ENCODE measurements at places on chromosomes 2 and 18. TPM values are rescaled to one million over a fixed set of nuclear protein-coding genes. Genes with fewer than 3 reads are reported as not detected.

The CCDC74B gene
- 3.2 TPM for total RNA-seq

The NTSR2 gene
- not detected for total RNA-seq

The EMX1 gene
- total RNA-seq = not detected

The KRTCAP3 gene
- 5.6 TPM for total RNA-seq

DNA sequence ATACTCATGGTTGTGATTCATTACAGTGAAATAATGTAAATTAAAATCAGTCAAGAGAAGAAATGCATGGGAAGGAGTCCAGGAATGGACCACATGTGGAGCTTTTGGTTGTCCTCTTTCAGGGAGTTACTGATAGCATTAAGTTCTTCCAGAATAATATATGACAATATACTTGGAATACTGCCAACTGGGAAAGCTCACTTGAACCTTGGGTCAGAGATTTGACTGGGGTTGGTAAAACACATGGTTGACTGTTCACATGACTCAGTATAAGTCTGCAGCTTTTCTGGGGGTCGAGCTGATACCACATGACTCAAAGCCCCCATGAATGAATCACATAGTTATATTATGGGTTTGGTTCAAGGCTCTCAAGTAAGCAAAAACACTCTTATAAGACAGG, 1109.0 kb upstream of the CHAC2 start:
- no peak overlapping the region for H3K4me3 ChIP-seq
- H3K27ac ChIP-seq = no peak overlapping the region
- DNase-seq = no peak
- H3K27me3 ChIP-seq = no peaks in the 10 kb centered on the region
- no peaks in the 10 kb centered on the region for H3K4me1 ChIP-seq
- H3K36me3 ChIP-seq = no peaks in the 10 kb centered on the region

DNA sequence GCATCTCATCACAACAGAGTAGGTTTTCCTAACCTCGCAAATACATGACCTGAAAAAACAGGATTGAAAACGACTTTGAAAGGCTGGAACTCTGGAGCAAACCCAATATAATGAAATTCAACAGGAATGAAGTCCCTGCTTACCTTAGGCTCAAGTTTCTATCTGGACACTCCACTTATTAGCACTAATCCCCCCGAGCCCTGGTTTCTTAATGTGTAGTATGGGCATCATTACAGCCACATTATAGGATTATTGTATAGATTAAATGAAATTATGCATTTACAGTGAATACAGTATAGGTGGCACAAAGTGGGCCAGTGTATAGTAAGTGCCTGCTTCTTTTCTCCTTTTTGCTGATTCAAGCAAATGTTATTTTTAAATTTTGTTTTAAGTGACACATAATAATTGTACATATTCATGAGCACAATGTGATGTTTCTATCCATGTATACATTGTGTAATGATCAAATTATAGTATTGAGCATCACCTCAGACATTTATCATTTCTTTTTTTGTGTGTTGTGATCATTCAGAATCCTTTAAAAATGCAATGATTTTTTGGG, 114.7 kb upstream of the THOC1 start:
- H3K27me3 ChIP-seq = peaks cover 23% of the 10 kb centered on the region
- no peaks in the 10 kb centered on the region for H3K4me1 ChIP-seq
- DNase-seq = no peak
- H3K36me3 ChIP-seq = no peaks in the 10 kb centered on the region

GRCh38 chr2:10931710-10932255, 20.0 kb downstream of the KCNF1 start:
- no peak overlapping the region for H3K4me3 ChIP-seq
- H3K27ac ChIP-seq = no peak overlapping the region
- peaks cover 20% of the 10 kb centered on the region for H3K27me3 ChIP-seq
- H3K36me3 ChIP-seq = no peaks in the 10 kb centered on the region

- DNase-seq = no peak
- no peak overlapping the region for H3K27ac ChIP-seq
- H3K4me3 ChIP-seq = no peak overlapping the region
- peaks cover 18% of the 10 kb centered on the region for H3K27me3 ChIP-seq
- H3K4me1 ChIP-seq = peaks cover 17% of the 10 kb centered on the region
- H3K36me3 ChIP-seq = peaks cover 9% of the 10 kb centered on the region
These were observed 15.7 kb upstream of the TRIB2 start for GRCh38 chr2:12700989-12701388.

DNA sequence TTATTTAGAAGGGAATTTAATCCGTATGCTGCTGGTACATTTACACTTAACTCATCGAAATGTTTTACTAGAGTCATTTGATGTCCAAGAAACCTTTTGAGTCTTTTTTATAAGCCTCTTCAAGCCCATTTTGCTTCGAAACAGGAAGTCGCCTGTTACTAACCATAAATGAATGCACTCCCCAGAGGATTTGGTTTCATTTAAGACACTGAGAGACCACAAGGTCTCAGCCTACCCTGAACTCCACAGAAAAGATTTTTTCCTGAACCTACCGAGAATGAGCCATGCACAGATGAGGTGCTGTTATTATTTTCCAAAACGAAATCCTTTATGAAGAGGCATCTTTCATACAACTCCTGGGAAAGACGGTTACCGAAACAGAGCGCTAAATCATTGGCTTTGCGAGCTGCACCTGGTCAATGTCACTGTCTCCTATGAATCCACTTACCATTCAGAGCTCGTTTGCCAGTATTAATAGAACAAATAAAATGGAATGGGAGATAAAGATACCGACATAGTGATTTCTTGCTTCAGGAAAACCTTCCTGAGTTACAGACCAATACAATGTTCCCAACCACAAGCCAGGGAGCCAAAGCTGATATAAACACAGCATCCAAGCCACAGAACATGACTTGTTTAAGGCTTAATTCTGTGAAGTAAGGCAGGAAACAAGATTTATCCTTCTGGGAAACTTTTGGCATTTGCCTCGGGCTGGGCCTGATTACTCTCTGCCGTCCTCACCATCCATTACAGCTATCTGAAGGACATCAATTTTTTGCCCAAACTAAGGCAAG, 382.1 kb downstream of the OSR1 start:
- H3K27me3 ChIP-seq = no peaks in the 10 kb centered on the region
- H3K4me1 ChIP-seq = no peaks in the 10 kb centered on the region
- no peak overlapping the region for H3K4me3 ChIP-seq
- H3K27ac ChIP-seq = no peak overlapping the region
- no peak for DNase-seq

GRCh38 chr2:73925033-73925704, 1.5 kb upstream of the DGUOK start:
- peaks cover 25% of the 10 kb centered on the region for H3K36me3 ChIP-seq
- H3K27ac ChIP-seq = no peak overlapping the region
- no peak for DNase-seq
- peaks cover 68% of the 10 kb centered on the region for H3K4me1 ChIP-seq

GRCh38 chr2:84807063-84807485, 73.8 kb downstream of the TRABD2A start:
- no peaks in the 10 kb centered on the region for H3K27me3 ChIP-seq
- H3K27ac ChIP-seq = no peak overlapping the region
- H3K36me3 ChIP-seq = peaks cover 10% of the 10 kb centered on the region
- no peak overlapping the region for H3K4me3 ChIP-seq
- DNase-seq = no peak

DNA sequence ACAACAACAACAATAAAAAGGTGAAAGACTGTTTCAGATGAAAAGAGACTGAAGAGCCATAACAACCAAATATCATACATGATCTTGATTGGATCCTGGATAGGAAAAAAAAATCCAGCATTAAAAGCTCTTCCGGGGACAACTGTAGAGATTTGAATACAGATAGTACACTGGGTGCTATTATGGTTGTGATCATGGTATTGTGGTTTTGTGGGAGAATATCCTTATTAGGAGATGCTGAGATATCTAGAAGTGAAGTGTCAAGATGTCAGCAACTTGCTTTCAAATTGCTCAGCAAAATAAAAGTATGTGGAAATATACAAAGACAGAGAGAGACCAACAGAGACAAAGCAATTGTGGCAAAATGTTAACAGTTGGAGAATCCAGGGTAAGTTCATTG, 15.5 kb upstream of the SPATA3 start:
- H3K27ac ChIP-seq = peak overlapping the region; percentile 18
- DNase-seq = no peak
- peaks cover 87% of the 10 kb centered on the region for H3K4me1 ChIP-seq
- H3K27me3 ChIP-seq = no peaks in the 10 kb centered on the region
- peak overlapping the region; percentile 1 for H3K4me3 ChIP-seq
